ENCODE measurements at places on chromosomes 5 and 9. TPM values are rescaled to one million over a fixed set of nuclear protein-coding genes. Genes with fewer than 3 reads are reported as not detected.
A peak's percentile ranks its signal among the peaks of the same experiment; 100 is the strongest.

DNA sequence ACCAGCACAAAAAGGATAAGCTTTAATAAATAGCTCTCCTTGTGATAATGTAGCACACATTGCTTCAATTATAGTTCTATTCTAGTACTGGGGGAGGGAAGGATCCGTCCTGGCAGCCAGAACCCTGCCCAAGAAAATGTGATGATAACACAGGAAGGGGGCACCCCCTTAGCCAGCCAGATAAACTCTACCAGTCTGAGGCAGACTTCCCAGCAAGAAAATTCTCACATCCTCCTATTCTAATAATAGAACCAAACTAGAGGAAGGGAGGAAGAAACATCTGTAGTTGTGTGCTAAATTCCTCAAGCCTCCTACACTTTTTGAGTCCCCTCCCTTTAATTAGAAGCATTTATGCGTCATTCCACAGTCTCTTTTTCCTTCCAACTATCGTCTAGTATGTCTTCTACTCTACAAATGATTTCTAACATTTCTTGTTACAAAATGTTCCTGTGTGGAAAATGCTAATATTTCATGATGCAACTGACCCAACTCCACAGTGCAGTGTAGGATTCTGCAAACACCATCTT, 261.0 kb downstream of the SEMA5A start:
- DNase-seq = no peak

GRCh38 chr5:157283434-157283833, 17.5 kb downstream of the CYFIP2 start:
- DNase-seq = no peak

- DNase-seq = peak; percentile 35
These were observed 487 bp downstream of the SPATA24 start for GRCh38 chr5:139403418-139403786.

DNA sequence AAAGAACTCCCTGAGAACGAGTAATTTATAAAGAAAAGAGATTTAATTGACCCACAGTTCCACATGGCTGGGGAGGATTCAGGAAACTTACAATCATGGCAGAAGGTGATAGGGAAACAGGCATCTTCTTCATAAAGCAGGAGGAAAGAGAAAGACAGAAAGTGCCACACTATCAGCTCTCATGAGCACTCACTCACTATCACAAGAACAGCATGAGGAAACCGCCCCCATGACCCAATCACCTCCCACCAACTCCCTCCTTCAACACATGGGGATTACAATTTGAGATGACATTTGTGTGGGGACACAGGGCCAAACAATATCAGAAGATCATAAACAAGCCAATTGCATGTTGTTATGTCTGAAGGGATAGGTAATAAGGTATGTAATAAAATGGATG, 935.9 kb upstream of the COX7C start:
- DNase-seq = no peak

- DNase-seq = peak; percentile 63
These were observed 34.2 kb downstream of the C9orf50 start for GRCh38 chr9:129586685-129587084.

- no peak for DNase-seq
These were observed 14.9 kb downstream of the FOXI1 start for GRCh38 chr5:170120576-170120975.

DNA sequence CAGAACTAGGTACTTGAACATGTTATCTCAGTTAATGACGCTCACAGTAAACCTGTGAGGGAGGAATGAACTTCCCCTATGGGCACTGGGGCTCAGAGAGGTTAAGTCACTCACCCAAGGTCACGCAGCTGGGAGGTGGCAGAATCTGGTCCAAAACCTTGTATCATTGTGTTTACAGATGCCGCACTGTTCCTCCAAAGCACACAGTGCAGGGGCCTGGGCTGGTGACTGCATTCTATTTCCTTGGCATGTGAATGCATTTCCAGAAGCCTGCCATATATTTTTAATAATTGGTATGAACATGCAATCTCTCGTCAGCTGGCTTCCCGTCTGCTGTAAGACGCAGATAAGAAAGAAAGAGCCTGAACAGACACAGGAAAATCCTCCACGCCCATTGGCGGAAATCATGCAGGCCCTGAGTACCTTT, 77.0 kb upstream of the TBC1D2 start:
- no peak for DNase-seq

DNA sequence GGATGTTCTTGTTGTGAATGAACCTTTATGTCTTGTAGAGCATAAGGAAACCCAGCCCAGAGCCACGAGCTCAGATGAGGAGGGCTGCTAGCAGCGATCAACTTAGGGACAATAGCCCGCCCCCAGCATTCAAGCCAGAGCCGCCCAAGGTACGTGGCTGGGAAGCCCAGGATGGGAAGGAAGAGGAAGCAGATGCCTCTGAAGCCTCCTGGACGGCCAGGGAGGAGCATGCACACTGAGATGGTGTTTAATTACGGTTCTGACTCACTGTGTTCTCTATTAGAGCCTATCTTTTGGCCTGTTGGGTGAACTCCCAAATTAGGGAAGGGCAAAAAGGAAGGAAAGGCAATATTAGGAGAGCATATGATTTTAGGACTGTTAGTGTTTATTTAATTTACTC, 75.3 kb downstream of the TJP2 start:
- DNase-seq = no peak

DNA sequence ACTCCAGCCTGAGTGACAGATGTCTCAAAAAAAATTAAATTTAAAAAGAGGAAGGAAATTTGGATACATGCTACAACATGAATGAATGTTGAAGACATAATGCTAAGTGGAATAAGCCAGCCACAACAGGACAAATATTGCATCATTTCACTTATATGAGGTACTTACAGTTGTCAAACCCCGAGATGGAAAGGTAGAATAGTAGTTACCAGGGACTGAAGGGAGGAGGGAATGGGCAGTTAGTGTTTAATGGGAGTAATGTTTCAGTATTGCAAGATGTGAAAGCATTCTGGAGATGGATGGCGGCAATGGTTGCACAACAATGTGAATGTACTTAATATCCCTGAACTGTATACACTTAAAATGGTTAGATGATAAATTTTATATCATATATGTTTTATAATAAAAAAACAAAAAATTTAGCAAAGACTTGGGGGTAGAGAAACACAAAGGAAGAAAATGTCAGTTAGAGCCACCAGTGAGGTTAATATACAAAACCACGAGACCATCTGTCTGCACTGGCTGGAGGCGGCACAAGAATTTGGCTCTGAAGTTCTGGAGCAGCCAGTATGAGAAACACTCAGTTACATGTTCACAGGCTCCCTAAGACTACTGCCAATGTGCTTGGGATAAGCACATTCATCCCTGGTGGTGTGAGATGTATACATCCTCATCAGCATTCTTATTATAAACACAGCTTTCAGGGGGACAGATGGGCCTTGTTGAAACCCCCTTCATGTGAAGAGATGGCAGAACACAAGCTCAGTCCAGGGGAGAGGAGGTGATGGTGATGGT, 37.0 kb upstream of the RPS23 start:
- no peak for DNase-seq

DNA sequence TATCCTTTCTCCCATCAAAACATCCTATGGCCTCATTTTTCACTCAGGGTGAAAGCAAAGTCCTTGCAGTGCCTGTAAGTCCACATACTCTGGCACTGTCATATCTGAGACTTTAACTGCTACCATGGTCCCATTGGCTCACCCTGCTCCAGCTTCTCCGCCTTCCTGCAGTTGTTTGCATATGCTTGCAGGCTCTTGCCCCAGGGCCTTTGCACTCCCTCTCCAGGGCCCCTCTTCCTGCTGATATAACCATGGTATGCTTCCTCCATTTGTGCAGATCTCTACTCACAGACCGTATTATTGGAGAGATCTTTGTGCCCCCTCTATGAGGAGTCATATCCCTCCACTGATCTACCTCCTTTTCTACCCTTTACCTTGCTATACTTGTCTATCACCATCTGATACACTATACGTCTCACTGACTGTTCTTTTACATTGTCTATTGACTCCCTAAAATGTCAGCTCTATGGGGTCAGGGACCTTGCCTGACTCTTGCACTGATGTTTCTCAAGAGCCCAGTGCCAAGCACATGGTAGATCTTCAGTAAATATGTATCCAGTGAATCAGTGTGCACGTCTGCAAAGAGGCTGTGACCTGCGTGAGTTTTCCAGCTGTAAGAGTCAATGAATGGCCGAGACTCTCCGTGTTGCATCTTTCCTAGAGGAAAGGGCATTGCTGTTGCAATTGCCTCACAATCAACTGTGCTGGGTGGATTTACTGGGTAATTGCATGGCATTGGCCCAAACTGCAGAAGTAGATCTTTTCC, 81.7 kb upstream of the CPEB4 start:
- DNase-seq = no peak

GRCh38 chr5:73865315-73865714, 239.3 kb downstream of the ARHGEF28 start:
- no peak for DNase-seq

GRCh38 chr5:10453545-10453944, 11.9 kb downstream of the ROPN1L start:
- DNase-seq = peak; percentile 10

- no peak for DNase-seq
These were observed 87.5 kb upstream of the GAS1 start for GRCh38 chr9:87034841-87035240.

GRCh38 chr5:143793249-143793648, 18.7 kb upstream of the HMHB1 start:
- DNase-seq = no peak

DNA sequence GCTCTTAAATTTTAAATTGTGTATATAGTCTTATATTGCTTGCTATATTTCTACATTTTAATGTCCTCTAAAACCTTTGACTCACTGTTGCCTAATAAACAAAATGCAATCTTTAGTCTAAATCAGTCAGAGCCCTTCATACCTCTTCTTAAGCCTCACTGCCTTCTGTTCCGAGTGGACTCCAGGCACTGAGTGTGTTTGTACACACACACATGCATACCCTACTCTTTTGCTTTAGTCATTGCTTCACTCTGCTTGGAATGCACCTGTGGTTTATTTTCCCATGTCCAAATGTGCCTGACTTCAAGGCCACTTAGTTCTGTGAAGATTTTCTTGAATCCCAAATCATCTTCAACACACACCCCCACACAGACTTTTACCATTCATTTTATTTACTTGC, 60.9 kb downstream of the SLC12A2 start:
- DNase-seq = no peak

DNA sequence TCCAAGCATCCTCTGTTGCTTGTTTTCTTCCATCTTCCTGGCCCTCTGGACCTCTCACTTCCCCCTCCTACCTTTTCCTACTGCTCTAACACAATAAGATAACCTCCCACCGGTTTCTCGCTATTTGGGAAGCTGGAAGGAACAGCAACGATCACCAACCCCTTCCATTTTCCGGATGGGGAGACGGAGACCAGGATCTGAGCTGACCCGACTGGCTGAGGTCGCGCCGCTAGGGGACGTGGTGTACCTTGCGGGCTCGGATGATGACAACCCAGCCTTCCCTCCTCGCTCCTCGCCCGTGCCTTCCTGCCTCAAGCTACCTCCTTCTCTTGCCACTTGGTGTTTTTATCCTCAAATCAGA, 1.9 kb downstream of the LPAR1 start:
- peak; percentile 59 for DNase-seq

DNA sequence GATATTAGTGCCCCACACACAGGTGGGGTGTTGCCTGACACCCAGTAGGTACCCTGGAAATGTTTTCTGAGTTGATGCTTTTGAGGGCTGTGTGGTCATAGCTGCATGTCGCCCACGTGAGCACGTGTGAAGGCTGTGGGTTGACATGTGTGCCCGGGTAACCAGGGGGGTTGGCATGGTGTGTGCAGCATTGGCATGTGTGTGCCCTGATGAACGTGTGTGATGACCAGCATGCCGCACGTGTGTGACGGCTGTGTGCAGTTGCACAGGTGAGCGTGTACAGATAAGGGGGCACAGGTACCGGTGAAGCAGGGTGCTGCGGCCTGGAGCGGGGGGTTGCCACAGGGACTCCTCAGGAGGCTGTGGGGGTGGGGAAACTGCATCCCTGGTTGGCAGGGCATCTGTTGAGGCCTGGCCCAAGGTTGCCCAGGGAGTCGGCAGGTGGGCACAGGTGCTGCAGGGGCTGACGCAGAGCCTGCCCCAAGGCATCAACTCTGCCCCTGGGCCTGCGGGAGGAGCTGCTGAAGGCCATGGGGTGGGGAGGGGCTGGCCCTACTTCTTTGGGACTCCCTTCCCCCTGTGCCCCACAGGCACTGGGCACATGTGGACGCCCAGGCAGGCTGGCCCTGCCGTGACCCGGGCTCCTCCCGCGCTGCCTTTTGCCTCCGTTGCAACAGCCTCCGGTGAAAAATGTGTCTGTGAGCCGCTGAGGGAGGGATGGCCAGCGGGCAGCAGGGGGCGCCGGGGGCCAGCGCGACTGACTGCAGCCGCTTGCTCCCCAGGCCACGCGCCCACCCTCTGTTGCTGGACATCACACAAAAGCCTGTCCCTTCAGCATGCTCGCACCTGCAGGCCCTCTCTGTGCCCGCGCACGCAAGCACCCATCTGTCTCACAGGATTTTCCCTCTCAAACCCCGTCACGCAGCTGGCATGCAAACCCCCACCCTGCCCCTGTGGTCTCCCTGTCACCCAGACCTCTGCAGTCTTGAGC, 2.2 kb downstream of the UNC5A start:
- peak; percentile 95 for DNase-seq

GRCh38 chr5:173742432-173742816, 126.0 kb upstream of the BOD1 start:
- DNase-seq = no peak

GRCh38 chr5:125214080-125214479, 467.6 kb upstream of the ZNF608 start:
- no peak for DNase-seq

DNA sequence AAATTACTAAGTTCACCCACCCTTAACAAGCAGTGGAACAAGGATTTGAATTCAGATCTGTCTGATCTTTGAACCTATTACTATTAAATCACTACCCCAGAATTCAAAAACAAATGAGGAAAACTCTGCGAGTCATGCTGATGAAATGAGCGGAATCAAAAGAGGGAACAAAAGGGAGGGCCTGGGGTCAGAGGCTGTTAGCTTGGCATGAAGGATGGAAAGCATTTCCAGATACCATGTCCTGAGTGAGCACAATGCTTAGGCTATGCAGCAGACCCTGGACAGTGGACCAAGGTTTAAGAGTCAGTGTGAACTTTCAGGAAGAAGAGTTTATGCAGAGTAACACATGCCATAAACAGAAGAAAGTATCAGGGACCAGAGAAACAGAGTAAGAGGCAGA, 30.5 kb downstream of the GRIA1 start:
- no peak for DNase-seq

The BTNL3 gene
- not detected for total RNA-seq

The CDH6 gene
- total RNA-seq = 5.3 TPM

The LCP2 gene
- 0.21 TPM for total RNA-seq

The FTMT gene
- total RNA-seq = not detected

The PCDHGA1 gene
- total RNA-seq = not detected

The DRD1 gene
- total RNA-seq = 0.10 TPM

The ZNG1C gene
- 11.8 TPM for total RNA-seq

The PDCD1LG2 gene
- not detected for total RNA-seq

The SLC25A2 gene
- total RNA-seq = 0.14 TPM

The IFNA13 gene
- total RNA-seq = not detected

The STKLD1 gene
- total RNA-seq = 0.41 TPM

The DROSHA gene
- total RNA-seq = 81.8 TPM

The MYOZ3 gene
- total RNA-seq = 8.1 TPM

The MEF2C gene
- 3.4 TPM for total RNA-seq

The PPP3R2 gene
- total RNA-seq = not detected
